Stimulated activated CD4-positive, alpha-beta T cell treated with anti-CD3 and anti-CD28 coated beads, Interleukin-15, amount 100 ng/mL, for 24 hours (primary cell): ENCODE measurements at places on chromosomes 3 and 15.

DNA sequence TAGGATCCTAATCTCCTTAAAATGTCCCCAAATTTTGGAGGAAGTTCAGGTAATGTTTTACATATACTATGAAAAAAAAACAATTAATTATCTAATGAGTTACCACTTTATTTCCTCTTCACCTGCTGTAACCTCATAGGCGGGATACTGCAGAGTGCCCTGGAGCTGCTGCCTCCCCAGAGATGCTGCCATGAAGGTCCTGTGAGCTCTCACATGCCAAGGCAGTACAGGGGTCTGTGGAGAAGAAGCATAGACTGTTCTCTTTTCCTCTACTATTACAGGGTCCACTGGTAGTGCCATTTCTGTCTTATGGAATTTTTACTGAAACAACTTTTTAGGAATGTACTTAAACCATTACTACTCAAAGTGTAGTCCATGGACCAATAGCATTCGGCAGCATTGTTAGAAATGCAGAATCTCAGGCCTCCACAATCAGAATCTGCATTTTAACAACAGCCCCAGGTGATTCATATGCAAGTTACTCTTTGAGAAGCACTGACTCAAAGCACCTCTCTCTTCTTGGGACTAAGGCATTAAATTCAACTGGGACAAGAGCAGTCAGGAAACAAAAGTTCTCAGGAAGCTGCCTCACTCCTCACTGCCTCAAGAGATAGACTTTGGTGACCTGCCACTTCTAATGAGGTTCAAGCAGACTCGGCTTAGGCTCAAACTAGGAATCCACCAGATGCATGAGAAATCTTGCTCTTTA lies 30.3 kb upstream of the CPOX start:
- DNase-seq: no peak

DNA sequence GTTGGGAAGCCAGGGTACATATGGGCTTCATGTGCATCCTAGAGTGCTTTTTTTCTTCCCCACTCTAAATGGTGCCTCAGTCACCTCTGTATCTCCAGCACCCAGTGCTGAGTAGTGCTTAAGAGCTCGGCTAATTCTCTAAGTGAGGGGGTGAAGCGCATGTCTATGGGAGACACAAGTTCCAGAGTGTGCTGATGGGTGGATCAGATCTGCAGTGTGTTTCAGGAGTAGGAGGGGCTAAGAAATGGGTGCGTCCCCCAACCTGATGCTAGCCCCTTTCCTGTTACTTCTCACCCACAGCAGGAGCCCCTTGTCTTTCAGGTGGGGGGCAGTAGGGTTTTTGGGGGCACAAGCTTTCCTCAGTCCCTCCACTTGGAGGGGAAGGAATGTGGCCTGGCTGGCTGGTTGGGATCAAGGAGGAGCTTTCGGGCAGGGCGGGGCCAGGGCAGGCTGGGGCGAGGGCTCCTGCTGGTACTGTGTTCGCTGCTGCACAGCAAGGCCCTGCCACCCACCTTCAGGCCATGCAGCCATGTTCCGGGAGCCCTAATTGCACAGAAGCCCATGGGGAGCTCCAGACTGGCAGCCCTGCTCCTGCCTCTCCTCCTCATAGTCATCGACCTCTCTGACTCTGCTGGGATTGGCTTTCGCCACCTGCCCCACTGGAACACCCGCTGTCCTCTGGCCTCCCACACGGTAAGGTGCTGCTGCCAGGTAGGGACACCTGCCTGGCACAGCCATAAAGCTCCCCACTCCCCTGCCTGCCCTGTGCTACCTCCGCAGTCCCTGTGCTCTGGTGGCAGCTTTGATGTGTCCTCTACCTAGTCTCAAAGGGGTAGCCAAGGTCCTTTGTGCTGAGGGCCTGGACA lies at the start of gene IL17RE:
Gene IL17RE, plus strand, starts transcription at position 477 of the 866 bp plus-strand sequence. Its CDS starts 85 bp downstream, at position 562.
- DNase-seq: no peak

DNA sequence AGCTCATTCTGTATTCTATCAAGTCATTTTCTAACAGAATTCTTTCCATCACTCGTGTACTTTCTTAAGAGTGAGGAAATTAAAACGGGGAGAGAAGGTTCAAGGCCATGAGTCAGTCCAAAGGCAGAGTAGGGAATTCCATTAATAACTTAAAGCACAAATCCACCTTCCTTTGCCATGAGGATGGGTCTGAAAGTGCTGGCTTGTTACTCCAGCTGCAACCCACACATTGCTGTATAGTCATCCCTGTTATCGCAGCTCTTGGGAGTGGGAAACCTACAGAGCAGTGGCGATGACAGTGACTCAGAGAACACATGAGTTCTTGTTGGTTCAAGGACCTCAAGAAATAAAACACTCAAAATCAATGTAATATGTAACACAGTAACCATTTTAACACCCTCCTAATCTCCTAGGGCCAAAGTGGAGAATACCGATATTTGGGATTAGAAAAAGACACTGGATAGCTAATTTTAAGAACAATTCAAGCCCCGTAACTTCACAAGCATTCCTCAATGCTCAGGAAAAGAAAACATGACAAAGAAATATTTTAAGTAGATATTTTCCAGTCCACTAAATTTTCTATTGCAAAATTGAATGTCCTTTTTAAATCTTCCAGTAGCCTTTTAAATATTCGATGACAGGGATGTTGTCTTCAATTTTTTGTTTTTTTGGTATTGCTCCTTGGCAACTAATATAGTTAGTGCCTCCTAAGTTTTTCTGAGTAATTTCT lies 179.9 kb upstream of the THBS1 start:
- DNase-seq: no peak

- DNase-seq: no peak
Observed at GRCh38 chr3:3315846-3316245, 136.4 kb upstream of the CRBN start.

GRCh38 chr3:61268644-61269043 lies 17.4 kb upstream of the FHIT start:
- DNase-seq: no peak
